ENCODE measurements at places on chromosomes 1 and 21.

DNA sequence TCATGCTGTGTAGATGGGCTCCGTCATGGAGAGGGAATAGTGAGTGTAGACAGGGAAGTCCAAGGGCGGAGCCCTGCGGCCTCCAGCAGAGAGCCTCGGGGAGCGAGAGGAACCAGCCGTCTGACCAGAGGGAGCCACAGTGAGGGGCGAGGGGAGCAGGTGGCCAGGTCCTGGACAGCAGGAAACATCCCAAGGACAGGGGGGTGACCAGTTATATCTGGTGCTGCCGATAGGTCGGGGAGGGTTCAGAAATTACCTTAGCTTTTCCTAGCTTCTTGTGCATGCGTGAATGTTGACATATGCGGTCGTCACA, 46.5 kb downstream of the TRAPPC10 start:
- DNase-seq, result no peak

DNA sequence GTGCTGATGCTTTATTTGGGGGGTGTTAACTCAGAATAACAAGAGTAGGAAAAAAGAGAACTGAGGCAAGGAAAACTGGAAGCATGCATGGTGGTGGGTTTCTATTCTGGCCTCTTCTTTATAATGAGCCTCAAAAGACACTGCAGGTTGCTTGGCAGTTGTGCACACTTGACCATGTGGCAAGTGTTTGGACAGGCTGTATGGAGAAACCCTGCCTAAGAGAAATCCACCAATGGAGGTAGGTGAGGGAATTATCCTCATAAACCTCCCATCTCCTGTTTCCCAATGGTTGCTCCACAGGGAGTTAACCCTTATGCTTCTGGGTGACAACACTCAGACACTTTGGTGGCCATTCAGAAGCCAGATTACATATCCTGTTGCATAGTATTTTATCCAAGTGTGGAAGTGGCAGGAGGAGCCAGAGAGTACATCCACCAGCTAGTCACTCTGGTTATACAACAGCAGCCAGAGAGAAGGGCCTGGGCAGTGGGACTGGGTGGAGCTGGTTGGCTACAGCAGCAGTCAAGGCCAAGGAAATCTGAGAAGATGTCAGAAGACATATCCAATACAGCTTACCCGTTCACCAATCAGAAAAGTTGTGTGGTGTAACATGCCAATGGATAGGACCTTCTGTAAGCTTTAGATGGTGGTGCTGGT, 16.4 kb upstream of the VASH2 start:
- DNase-seq, result no peak

DNA sequence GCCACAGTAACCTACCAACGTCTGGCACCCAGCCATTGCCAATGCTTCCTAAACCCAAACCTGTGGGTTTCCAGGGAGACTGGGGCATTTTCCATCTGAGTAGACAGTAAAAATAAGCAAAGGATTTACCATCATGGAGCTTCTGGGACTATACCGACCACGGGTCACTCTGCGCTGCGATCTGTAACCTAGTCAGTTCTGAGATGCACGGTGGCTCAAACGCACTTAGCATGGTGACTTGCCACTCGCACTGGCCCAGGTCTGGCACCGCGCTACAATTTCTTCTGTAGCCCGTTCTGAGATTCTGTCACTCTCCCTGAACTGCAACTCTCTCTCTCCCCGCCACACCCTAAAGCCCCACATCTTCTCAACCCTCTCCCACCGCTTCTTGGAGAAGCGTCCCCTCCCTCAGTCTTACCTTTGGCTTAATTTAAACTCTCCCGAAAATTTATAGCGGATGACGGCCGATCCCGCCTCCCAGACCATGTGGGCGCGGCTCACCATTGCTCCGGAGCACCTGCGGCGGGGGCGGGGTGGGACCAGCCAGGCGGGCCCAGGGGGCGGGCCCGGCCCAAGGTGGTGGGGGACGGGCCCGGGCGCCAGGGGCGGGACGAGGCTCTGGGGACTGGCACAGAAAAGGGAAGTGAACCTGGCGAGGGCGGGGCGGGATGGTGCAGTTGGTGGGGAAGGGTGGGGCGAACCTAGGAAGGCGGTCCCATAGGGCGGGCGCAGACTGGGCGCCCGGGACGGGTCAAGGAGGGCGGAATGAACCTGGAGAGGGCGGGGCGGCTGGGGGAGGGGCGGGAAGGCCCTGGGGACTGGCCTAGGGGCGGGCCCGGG, 493 bp upstream of the MAP3K21 start:
- peak; percentile 84 for DNase-seq

GRCh38 chr1:214439352-214440119, 111.9 kb downstream of the PTPN14 start:
- DNase-seq, result no peak

GRCh38 chr1:113998361-113998760, 19.1 kb downstream of the OLFML3 start:
- no peak for DNase-seq

GRCh38 chr1:68268896-68269483, 36.7 kb upstream of the WLS start:
- DNase-seq, result no peak

DNA sequence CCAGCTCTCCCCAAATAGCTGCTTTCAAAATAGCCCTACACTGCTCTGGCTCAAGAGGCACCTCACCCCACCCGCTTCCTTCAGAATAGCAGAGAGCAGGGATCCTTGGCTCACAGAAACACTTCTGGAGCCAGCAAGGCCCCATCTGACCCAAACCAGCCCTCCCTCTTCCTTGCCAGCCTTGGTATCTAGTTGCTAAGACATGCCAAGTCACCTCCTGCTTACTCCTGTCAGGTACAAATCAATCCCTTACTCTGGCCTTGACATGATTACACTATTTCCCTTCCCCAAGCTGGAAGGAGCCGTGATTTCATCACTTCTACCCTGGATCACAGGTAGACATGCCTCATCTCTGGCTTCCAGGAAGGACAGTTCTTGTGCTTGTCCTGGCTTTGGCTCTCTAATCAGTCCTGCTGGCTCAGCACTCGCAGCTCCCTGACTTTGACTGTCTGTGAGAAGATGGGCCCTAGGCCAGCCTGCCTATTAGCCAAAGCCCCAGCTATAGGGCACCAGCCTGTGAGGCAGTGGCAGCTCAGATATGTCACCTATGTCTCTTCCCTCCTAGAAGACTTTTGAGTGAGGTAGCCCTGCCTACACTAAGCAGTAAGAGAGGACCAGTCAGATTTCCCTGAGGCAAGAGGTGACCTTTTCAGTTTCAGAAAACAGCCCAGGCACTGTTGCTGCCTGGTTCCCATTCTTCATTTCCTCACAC, 8.9 kb upstream of the MUTYH start:
- DNase-seq, result no peak

DNA sequence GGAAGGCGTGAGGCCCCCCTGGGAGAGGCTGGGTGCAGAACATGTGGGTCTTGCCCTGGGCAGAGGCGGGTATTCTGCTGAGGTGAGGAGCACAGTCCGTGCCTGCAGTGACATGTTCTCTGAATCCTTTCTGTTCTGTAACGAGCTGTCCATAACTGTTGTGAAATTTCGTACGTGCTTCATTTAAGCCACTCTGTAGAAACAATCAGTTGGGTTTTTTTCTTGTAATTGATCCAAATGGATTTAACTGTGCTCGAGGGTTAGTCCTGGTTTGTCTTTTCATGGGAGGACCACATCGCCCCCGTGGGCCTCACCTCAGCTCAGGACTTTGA, 45.4 kb upstream of the DIP2A start:
- no peak for DNase-seq

DNA sequence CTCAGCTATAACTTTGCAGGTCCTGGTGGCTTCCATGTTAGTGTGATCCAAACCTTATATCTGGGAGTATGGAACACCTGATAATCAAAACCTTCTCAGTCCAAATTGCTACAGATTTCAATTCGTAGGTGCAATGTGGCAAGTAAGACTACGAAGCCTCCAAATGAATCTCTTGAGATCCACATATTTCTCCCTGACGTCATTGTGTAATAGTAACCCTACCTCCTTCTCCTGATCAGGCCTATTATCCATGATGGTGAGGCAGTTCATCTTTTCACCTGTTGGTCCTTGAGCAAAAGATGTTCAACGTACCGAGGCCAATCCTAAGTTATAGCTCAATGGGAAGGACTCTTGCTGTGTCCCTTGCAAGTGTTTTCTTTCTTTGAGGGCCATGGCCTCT, 115.9 kb upstream of the CHRM3 start:
- DNase-seq, result no peak

- DNase-seq, result no peak
Measured at GRCh38 chr1:9250411-9251381, 16.1 kb downstream of the H6PD start.

DNA sequence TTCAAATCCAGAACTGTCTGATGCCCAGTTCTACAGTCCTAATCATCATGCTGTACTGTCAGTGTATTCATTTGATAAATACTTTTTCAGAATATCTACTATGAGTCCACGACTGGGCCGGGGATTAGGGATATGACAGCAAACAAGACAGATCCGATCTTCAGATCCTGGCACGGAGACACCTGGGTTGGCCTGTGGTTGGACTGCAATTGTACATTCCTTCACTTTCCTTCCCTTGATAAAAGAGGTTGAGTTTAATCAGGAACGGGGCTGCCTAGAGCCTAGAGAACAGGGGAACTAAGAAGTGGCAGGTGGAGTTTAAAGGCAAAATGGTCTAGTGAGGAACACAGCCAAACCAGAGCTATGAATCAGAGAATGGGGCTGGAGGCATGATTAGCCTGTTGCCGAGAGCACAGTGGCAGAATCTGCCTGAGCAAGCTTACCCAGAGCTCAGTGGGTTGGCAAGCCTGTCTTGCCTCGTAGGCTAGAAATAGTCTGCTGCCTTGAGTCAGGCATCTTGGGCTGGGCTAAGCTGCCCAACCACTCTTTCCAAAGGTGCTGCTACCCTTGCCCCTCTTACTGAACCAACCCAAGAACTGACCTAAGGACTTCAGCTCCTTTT, 38.1 kb upstream of the PTCH2 start:
- DNase-seq, result no peak

GRCh38 chr1:112788561-112788960, 73.4 kb upstream of the PPM1J start:
- DNase-seq, result no peak

- no peak for DNase-seq
Measured at GRCh38 chr1:50699795-50700194, 260.3 kb downstream of the FAF1 start.

DNA sequence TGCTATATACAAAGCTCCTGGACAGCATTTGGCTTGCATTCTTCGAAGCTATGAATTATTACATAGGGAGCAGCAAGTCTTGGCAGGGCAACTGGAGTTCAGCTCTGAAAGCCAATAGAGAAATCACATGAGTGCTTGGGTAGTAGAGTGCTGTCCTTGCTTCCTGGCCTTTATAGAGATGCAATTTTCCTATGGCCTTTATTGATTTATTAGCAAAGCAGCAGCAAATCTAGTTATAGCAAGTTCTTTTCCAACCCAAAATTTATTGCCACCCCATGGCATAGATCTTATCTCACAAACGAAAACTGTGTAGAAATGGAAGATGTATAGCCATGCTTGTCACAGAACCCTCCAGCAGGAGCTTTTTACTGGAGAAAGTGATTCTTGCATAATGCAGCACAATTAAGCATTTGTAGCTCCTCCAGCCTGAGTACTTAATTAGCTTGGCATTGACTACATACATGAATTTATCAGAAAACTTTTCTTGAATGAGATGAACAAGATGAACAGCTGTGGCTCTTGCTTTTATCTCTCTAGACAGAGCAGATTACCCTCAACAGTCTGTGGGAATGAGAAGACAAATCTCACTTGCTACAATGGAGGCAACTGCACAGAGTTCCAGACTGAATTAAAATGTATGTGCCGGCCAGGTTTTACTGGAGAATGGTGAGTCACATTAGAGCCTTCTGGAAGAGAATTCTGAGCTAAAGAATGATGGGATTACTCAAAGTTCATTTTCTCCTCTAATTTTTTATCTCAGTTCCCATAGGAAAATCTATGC, 170.1 kb downstream of the CRB1 start:
- no peak for DNase-seq

DNA sequence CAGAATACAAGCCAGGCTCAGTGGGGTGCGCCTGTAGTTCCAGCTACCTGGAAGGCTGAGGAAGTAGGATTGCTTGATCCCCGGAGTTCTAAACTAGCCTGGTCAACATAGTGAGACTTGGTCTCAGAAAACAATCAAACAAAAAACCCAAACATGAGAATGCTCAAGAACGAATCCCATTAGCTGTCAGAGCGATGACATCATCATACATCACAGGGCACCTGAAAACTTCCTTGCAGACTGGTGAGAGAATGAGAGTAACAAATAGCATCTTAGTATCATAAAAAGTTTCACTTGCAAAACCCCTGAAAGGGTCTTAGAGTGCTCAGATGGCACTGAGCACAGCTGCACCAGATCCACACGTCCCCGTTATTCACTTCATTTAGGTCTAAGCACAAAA, 21.1 kb upstream of the CDCA8 start:
- no peak for DNase-seq

- DNase-seq, result no peak
Measured at GRCh38 chr1:53592521-53592982, 133.4 kb downstream of the DMRTB1 start.

- no peak for DNase-seq
Measured at GRCh38 chr1:43716559-43717281, 9.4 kb downstream of the ST3GAL3 start.

DNA sequence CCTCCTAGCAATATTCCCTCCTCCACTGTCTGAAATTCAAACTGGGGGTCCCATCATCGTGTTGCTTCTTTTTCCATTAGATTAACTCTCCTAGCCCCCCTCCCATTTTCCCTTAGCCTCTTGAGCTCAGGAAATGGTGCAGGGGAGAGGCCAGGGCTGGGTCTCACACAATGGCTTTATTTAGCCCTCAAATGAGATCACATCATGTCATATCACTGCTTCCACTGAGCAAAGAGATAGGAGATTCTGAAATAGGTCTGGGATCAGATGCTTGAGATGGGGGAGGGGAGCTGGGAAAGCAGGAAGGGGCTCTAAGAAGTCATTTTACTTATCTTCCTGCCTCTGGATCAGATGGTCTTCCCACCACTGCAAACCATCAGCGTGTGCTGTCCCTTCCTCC, 17.8 kb upstream of the ARHGEF2 start:
- no peak for DNase-seq

- DNase-seq, result no peak
Measured at GRCh38 chr1:54310439-54311328, 95.5 kb downstream of the SSBP3 start.

DNA sequence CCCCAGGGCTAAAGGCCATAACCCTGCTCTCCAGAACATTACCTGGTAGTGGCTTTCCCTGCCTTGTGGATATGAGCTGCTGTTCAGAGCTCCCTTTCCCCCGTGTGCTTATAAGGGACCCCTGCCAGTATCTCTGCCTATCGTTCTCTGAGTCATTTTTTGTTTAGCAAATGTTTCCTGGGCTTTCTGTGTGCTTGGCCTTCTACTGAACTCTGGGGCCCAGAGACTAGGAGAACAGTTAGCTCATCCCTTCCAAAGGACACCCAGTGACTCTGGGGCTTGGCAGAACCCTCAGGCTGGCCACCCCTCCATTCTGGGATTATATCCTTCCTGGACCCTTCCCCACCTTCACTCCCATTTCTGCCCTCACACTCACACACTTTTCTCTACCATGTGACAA, 80.8 kb upstream of the POU3F1 start:
- no peak for DNase-seq
